Stimulated activated CD4-positive, alpha-beta T cell treated with anti-CD3 and anti-CD28 coated beads, Interleukin-2, amount 100 ng/mL, for 24 hours (primary cell): ENCODE measurements at places on chromosomes 7 and 10.

- no peak for DNase-seq
These were observed 89.8 kb upstream of the LRRC4 start for GRCh38 chr7:128120976-128121490.

GRCh38 chr10:17064435-17064834 lies 65.2 kb downstream of the CUBN start:
- DNase-seq, result no peak

GRCh38 chr10:78960316-78960800 lies 108.4 kb upstream of the ZMIZ1 start:
- DNase-seq, result no peak

- no peak for DNase-seq
These were observed 48.7 kb downstream of the SIRT1 start for GRCh38 chr10:67933199-67933598.

- DNase-seq, result no peak
These were observed 35.2 kb upstream of the BMPER start for GRCh38 chr7:33870120-33870519.

DNA sequence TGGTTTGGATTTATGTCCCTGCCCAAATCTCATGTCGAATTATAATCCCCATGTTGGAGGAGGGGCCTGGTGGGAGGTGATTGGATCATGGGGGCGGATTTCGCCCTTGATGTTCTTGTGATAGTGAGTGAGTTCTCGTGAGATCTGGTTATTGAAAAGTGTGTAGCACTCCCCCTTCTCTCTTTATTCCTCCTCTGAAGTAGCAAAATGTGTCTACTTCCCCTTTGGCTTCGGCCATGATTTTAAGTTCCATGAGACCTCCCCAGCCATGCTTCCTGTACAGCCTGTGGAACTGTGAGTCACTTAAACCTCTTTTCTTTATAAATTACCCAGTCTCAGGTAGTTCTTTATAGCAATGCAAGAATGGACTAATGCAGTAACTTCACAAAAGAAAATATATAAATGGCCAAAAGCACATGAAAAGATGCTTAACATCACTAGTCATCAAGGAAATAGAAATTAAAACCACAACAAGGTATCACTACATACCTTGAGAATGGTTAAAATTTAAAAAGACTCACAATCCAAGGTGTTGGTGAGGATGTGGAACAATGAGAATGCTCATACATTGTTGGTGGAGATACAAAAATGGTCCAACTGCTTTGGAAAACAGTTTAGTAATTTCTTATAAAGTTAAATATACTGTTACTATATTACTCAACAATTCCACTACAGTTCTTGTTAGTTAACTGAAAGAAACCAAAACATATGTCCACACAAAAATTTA lies 218.7 kb downstream of the SNX10 start:
- DNase-seq, result no peak

DNA sequence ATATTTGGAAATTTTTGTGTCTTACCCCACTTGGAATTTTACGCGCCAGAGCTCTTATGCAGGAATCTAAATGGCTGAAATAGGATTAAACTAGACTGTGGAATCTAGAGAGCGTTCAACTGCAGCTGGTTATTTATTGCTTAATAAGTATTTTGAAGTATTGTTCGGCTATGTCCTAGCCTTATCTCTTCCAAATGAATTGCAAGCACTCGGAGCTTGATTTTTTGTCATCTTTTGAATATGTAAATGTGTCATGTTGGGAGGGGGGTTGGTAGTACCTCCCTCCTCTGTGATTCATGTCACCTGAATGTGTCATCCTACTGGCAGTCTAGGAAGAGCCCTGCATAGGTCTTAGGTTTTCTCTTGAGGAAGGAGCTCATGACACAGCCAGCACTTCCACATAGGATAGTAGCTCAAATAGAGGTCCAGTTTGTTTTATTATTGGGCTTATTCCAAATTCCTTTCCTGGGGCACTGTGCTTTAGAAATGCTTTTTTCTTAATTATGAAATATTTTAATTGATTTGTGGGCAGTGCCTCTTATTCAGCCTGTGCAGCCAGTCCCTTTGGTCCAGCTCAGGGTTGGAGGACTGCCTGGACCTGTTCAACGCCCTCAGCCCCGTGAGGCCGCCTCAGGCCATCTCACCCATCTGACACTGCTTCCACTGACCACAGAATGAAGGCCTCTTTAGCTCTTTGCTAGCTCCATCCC lies 22.5 kb upstream of the TRIL start:
- no peak for DNase-seq

DNA sequence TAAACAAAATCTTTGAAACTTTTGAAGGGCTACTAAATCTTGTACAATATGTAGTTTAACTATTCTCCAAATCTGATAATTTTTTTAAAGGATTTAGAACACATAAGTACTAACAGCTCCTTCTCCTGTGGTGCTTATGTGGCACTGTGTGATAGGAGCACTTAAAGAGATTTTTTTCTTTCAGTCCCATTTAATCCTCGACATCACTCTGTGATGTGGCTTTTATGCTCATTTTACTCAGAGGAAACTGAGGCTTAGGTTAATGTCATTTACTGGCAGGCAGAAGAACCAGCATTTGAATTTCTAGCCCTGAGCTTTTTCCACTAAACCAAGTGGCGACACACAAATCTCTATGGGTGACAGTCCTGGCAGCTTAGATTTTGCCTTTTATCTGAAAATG lies 92.4 kb downstream of the SAMD9 start:
- DNase-seq, result no peak

GRCh38 chr10:128420623-128421022 lies 294.4 kb upstream of the MKI67 start:
- DNase-seq, result no peak

GRCh38 chr10:16799621-16800020 lies 17.6 kb downstream of the RSU1 start:
- DNase-seq, result no peak

DNA sequence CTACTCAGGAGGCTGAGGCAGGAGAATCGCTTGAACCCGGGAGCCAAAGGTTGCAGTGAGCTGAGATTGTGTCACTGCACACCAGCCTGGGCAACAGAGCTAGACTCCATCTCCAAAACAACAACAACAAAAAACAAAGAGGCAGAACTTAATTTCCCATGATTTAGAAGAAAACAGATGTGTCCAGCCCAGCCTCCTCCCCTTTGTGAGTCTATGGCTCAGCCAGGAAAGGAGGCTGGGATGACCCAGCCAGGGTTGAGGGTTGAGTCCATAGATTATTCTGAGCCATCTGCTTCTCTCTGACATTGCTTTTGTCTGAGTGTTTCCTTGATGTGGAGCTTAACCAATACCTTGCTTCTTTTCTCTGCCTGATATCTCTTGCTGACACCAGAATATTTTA lies 994.1 kb downstream of the TYW1 start:
- no peak for DNase-seq

- no peak for DNase-seq
These were observed 22.2 kb downstream of the PSPH start for GRCh38 chr7:56028942-56029630.

DNA sequence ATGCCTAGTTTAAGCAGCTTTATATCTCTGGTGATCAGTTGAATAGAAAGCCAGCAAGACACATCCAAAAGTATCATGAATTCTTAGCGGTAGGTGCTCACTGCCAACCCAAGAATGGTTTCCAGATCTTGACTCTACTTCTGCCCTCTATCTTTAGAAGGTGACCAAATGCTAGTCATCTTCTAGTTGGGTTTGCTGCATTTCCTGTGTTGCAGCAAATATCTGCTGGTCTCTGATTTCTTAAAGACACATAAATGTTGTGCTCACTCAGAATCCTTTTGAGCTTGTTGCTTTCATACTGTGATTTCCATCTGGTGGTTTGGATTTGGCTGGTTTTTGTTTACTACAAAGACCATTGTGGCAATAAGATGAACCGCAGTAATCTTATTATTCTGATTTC lies 2.2 kb downstream of the CDC123 start:
- no peak for DNase-seq

DNA sequence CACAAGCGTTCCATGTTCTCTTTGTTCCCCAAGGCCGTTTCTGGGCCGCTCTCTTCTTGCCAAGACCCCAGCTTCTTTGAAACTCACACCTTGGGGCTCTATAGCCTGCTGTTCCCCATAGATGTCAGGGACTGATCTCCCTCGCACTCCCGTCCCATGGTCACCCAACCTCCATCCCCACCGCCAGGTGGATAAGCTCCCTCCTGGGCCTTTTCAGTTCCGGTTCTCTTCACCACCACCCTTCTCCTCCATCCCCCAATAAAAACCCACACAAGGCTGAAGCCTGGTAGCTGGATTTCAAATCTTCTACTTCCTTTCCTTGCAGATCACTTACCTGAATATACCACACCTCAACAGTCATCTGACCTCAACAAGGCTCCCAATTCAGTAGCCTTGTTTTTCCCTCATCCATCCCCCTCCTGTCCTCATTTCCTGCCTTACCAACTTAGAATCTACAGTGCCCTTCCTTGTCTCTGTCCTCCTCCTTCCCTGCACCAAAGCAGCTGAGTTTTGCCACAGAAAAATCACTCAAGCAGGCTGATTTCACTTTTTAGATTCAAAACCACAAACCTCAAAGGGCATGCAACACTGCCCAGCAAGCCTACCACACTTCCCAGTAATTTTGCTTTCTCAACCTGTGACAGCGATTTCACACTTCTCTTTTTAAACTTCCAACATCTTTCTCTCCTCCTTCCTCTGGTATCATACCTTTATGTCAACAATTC lies 7.7 kb downstream of the SLC37A3 start:
- no peak for DNase-seq
